Stimulated activated CD4-positive, alpha-beta T cell treated with anti-CD3 and anti-CD28 coated beads, Interleukin-15, amount 100 ng/mL, for 48 hours (primary cell): ENCODE measurements at places on chromosomes 2 and 18.

- DNase-seq, result no peak
Observed at GRCh38 chr2:85453571-85453970, 35.1 kb downstream of the SH2D6 start.

DNA sequence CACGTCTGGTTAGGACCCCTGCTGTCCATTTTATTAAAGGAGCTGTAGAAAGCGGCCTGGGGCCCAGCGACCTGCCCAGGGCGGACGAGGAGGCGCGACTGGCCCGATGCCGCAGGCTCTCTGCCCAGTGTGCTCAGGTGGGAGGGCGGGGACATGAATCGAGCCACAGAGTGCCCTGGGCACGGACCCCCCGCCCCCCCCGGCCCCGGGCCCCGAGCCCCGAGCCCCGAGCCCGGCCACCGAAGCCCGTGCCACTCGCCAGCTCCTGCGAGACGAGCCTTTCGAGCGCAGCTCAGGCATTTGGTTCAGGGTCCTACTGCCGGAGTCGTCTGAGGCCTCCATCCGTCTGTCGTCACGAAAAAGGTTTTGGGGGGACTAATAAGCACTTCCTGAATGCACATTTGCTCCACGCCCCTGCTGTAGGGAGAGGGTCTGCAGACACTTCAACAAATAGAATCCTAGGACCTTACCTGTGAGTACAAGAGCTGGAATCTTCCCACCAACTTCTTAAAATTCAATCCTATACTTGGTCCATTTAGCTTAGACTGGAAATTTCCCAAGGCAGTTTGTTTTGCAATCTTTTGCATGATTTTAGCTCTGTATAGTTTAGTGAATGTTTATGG is 602 bp upstream of the ADAM17 start:
- DNase-seq, result peak; percentile 15

- DNase-seq, result peak; percentile 17
Observed at GRCh38 chr18:13463526-13464210, 245.1 kb downstream of the LDLRAD4 start.

DNA sequence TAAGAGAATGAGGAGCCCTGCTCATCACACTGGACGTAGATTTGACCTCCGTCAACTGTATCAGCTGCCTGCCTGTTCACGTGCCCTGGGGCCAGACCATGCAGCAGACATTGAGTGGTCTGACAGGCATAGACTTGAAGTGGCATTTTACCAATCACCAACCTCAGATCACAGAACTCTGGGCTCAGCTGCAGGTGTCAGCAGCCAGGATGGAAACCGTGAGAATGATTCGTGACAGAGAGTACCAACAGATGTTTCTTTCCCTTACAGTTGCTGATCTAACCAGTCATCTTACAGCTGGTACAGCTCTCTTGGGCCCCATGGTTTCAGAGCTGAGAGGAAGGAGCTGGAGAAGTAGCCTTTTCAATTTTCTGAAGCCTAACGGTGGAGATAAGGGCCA is 148.9 kb downstream of the EN1 start:
- DNase-seq, result no peak

DNA sequence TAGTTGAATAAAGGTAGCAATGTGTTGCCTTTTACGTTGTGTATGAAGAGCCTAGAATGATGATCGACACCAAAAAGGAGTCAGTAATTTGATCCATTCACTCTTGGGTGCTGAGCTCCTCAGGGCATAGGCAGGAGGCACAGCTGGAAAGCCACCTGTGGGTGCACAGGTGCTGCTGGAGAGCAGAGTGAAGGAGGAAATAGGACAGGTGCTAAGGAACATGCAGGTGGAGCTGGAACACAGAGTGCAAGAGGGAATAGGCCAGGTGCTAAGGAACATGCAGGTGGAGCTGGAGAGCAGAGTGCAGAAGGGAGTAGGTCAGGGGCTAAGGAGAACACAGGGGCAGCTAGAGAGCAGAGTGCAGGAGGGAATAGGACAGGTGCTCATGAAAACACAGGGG is 86.1 kb downstream of the SH3YL1 start:
- no peak for DNase-seq
